ENCODE measurements at places on chromosomes 3 and 15.

- DNase-seq = peak; percentile 89
These were observed 256.2 kb downstream of the RORA start for GRCh38 chr15:60972866-60973265.

DNA sequence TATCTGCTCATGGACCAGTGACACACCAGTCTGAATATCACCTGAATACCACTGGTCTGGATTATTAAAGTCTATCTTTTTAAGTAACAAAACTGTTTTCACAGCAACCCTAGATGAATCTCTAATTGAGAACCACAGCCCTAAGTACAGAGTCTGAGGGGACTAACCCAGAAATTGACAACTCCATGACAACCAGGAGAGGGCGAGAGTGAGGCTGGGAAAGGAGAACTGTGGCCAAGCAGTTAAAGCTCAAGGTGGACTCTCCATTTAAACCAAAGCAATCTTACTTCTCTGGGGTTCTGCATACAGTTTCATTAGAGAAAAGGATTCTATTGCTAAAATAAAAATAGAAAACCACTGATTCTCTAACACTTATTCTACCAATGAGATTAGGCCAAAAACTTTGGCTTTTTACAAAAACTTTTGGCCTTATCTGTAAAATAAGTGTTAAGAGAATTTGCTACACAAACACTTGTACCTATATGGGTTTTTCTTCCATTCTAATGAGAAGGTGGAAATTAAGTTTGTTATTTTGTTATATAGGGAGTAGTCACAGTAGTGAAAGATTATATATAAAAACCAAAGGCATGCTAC is 11.4 kb downstream of the NEK10 start:
- peak; percentile 66 for DNase-seq

GRCh38 chr3:123157598-123158287 is 44.0 kb upstream of the SEC22A start:
- no peak for DNase-seq

DNA sequence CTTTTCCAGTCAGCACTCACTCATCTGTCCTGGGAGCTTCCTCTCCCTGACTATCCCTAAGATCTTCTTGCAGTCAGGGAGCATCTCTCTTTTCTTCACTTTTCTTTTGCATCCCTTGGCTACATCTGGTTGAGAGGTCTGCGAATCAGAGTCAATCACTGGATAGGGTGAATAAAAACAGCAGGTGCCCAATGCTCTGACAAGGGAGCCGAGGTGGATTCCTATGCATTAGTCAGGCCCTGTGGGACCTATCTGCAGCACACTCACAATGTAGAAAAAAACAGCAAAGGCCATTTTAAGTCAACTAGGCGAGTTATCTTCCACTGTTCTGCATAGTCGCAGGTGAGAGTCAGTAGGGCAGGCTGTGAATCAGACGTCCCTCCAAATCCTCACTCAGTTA is 35.5 kb downstream of the DZIP1L start:
- peak; percentile 35 for DNase-seq

Measured in fibroblast of mammary gland (primary cell).